ENCODE measurements at places on chromosomes 1 and 21.

DNA sequence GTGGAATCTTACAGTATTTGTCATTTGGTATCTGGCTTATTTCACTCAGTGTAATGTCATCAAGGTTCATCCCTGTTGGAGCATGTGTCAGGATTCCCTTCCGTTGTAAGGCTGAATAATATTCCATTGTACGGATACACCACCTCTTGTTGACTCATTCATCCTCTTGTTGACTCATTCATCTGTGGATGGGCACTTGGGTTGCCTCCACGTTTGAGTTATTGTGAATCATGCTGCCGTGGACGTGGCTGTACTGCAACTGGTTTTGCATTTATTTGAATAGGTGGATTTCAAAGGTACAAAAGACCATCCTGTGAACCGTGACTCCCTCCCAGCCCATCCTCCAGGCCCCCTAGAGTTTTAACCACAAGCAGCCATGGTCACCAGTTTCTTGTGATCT lies 11.9 kb upstream of the TCP10L start:
- no peak for DNase-seq

DNA sequence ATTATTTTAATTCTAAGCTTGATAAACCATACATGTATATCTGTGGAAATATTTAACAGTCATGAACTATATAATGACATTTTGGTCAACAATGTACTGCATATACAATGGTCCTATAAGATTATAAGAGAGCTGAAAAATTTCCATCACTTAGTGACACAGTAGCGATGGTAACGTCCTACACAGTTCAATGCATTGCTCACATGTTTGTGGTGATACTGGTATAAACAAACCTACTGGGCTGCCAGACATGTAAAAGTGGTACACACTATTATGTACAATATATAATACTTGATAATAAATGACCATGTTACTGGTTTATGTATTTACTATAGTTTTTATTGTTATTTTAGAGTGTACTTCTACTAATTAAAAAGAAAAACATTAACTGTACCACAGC lies 841.9 kb downstream of the LTN1 start:
- no peak for DNase-seq

GRCh38 chr1:62452951-62453350 lies 16.1 kb downstream of the USP1 start:
- DNase-seq: no peak

GRCh38 chr1:70475023-70475422 lies 64.0 kb downstream of the CTH start:
- no peak for DNase-seq

DNA sequence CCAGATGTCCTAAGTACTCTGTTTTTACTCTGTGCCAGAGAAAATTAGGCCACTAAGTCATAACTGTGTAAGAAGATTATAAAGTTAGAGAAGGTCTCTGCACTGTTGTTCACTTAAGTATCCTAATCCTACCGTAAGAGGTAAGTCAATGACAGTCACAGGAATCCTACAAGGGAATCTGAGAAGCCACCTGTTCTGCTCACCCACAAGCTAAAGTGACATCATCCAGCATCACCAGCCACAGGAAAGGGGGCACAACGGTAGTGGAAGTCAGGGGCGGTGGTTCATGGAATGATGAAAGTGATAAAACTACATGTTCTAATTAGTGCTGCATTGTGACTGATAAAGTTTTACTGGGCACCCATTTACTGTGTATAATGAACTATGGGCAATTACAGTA lies 92.7 kb downstream of the PLD5 start:
- DNase-seq: no peak

GRCh38 chr1:190478149-190479049 lies 735 bp upstream of the BRINP3 start:
- peak; percentile 54 for DNase-seq

Measured in NCI-H146 (cell line).